IMR-90 (cell line): ENCODE measurements at places on chromosomes 5 and 9. TPM values are rescaled to one million over a fixed set of nuclear protein-coding genes. Genes with fewer than 3 reads are reported as not detected.

- no peak for DNase-seq
- no peak overlapping the region for H3K27ac ChIP-seq
- no peak overlapping the region for H3K4me3 ChIP-seq
- no peaks in the 10 kb centered on the region for H3K36me3 ChIP-seq
- H3K27me3 ChIP-seq: no peaks in the 10 kb centered on the region
These were observed 56.0 kb downstream of the TRPC7 start for GRCh38 chr5:136309376-136309775.

Gene MAP1B
- 38.8 and 41.1 TPM in 2 replicates for polyA plus RNA-seq

DNA sequence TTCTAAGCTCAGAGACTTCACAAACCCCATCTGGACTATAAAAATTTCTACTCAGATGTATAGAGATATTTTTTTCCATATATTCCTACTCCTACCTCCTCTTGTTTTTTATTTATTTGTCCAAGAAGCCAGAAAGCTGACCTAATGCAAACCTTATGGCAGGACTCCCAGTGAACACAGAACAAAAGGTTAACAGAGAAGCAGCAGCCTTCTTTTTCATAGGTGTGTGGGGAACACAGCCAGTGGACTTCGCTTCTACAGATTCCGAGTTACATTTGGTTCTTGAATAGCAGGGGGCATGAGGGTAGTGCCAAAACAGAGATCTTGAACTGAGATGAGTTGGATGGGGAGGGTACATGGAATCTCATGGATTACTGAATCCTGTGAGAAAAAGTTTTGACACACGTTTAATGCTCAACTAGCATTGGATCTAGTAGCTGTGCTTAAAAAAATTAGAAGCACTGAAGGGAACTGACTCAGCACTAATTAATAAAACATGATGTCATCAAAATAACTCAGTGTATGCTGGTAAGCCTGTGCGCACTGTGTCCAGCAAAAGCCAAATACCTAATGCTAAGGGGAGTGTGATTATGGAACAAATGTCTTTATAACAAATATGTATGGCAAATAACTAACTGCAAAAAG, 240.1 kb downstream of the GABRB2 start:
- H3K4me3 ChIP-seq: no peak overlapping the region
- H3K27ac ChIP-seq: no peak overlapping the region
- no peaks in the 10 kb centered on the region for H3K4me1 ChIP-seq
- no peaks in the 10 kb centered on the region for H3K36me3 ChIP-seq
- H3K27me3 ChIP-seq: no peaks in the 10 kb centered on the region

Gene TSSK1B
- 0.03 TPM in 1 of 2 replicates, not detected in the other for polyA plus RNA-seq

DNA sequence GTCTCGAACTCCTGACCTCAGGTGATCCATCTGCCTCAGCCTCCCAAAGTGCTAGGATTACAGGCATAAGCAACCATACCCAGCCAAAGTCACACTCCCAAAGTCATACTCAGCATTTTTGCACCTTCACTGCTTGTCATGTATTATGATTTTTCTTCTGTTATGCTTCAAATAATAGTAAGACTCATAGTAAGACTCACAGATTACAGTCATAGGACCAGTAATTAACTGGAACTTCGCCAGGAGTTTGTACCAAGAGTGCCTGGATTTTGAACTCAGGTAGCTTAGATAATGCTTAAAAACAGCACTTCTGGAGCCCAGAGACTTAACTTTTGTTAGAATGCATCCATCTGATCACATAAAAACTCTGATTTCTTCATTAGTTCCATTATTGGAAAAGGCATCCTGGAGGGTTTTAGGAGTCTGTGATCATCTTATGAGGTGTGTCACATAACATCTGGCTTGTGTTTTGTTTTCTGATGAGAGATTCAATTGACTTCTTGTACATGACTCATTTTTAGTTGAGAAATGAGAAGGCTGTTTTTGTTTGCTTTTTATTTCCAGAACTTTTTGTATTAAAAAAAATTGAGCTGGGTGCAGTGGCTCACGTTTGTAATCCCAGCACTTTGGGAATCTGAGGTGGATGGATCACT, 131.5 kb downstream of the ADAMTS19 start:
- H3K4me1 ChIP-seq: no peaks in the 10 kb centered on the region
- no peaks in the 10 kb centered on the region for H3K27me3 ChIP-seq
- H3K27ac ChIP-seq: no peak overlapping the region
- no peak for DNase-seq
- H3K36me3 ChIP-seq: no peaks in the 10 kb centered on the region

DNA sequence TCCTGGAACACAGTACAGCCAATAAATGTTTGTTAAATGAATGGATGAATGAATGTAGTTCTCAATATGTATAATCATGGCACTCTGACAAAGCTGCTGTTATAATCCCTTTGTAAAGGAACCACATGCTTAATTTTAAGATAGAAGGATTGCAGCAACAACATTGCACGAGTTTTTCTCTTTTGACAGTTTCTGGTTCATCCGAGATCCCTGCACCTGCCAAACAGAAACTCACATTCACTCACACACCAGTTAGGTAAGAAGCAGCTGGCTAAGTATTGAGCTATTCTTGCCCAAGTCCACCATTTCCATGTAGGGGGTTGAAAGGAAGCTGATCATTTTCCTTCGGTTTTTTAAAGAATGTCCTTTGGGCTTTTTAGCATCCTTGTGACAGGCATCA, 133.7 kb upstream of the MAP1B start:
- DNase-seq: no peak
- no peaks in the 10 kb centered on the region for H3K4me1 ChIP-seq
- no peak overlapping the region for H3K27ac ChIP-seq

- no peak overlapping the region for H3K4me3 ChIP-seq
- peak; percentile 67 for DNase-seq
- H3K36me3 ChIP-seq: no peaks in the 10 kb centered on the region; the same call in 1 of the 2 replicates
- H3K27ac ChIP-seq: no peak overlapping the region
These were observed 36.2 kb downstream of the FBXL17 start for GRCh38 chr5:108345541-108346171.

Gene SLC45A2
- polyA plus RNA-seq: 0.07 TPM in 1 of 2 replicates, not detected in the other

Gene PFN3
- polyA plus RNA-seq: not detected in 2 replicates
